ENCODE measurements at places on chromosomes 2 and 18.

- DNase-seq = no peak
These were observed 88.5 kb downstream of the SH3RF3 start for GRCh38 chr2:109217362-109218086.

- no peak for DNase-seq
These were observed 79.8 kb downstream of the CCDC150 start for GRCh38 chr2:196719110-196719872.

- DNase-seq = no peak
These were observed 38.2 kb downstream of the FHOD3 start for GRCh38 chr18:36335476-36336279.

DNA sequence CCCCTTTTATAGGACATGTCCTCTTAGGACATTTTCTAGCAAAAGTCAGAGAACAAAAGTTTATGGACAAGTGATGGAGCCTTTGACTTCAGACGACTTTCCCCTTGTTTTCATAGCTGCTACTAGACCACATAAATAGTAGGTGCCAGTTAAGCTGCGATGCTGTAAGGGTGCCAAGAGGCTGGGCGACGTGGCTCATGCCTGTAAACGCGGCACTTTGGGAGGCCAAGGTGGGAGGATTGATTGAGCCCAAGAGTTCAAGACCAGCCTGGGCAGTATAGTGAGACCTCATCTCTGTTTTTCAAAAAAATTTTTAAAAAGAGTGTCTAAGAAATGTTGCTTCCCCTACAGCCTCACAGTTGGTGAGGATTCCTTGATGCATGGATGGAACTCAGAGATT, 2.2 kb upstream of the PLB1 start:
- DNase-seq = no peak

DNA sequence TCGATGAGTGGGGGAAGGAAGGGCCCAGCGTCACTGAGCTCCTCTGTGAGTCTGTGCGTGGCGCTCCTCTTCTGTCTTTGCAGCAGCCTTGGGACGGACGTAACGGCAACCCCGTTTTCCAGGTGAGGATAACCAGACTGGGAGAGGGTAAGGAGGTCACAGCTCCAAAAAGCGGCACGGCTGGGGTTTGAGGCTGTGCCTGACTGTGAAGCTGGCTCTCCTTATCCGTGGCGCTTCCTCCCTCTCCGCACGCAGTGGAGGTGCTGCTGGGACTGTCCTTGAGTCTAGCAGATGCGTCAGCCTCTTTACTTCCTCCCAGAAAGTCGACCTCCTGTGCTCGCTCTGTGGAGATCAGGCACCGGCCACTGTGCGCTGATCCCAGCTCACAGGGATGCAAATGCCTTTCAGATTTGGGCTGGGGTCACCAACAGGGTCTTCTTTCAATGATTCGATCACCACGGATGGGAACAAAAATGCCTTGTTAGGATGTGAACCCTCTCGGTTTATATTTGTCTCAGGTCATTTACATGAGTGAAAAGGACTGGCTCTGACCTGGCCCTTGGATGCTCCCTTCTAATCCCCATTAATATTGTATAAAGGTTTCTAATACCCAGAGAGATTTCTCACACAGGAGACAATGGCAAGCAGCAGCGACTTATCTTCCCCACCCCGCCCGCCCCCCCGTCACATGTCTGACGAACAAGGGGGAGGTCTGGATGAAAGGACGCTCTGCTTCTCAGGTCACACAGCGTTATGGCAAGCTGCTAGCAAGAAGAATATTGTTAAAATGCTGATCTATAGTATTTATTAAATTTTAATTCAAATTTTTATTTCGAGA, 30.1 kb upstream of the E2F6 start:
- DNase-seq = no peak

GRCh38 chr18:6591491-6591890, 138.0 kb upstream of the ARHGAP28 start:
- no peak for DNase-seq

DNA sequence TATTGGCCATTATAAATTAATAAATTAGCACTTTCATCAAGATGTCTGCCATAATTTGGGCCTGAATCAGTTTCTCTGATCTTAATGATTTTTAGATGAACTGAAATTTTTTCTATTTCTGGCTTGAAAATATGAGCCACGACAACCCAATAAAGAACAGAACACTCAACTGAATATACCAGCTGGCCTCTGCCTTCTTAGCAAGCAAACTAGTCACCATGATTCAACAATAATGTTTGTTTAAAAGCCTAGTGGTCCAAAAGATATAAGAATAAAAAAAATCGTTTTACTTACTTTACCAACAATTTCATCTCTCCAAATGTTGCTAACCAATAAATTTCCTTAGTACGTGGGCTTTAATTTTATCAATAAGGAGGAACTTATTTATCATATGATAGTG, 66.7 kb upstream of the TTN start:
- DNase-seq = no peak

DNA sequence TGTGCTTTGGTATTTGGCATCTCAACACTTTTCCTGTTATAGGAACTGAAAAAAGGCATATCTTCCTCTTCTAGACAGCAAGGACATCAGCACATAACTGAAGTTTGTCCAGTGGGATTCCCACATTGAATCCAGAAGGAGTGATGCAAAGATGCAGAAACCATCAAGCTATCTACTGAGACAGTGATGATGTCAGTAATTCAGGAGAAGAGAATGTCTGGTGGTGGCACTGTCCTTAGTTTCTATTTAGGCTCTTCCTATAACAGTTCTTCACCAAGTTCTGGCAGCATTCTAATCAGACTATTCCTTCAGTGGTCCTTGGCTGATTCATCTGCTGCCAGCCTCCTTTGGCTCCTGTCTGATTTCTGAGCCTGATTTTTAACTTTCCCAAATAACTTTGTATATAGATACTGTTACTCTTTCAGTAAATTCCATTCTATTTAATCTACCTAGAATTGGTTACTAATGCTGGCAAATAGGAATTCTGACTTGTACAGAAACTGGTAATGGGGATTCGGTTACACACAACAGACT, 56.6 kb upstream of the AGPS start:
- DNase-seq = no peak

- no peak for DNase-seq
These were observed 227.0 kb upstream of the COPS8 start for GRCh38 chr2:236858661-236859060.

DNA sequence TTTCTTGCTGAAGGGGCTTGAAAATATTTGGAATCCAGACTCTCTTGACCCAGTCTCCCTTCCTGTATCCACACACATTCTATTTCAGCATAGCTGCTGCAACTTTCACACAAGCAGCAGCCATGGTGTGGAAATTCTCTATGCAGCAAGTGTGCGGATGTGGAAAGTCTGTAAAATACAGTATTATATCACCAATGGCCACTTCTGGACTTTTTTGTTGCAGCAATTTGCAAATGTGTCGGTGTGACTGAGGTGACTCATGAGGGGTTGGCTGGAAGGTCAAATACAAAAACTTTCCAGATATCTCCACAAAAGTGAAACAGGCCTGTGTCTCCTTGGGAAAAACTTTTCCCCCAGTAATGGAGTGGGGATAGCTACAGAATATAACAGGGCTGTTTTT, 299.3 kb upstream of the GYPC start:
- DNase-seq = no peak

DNA sequence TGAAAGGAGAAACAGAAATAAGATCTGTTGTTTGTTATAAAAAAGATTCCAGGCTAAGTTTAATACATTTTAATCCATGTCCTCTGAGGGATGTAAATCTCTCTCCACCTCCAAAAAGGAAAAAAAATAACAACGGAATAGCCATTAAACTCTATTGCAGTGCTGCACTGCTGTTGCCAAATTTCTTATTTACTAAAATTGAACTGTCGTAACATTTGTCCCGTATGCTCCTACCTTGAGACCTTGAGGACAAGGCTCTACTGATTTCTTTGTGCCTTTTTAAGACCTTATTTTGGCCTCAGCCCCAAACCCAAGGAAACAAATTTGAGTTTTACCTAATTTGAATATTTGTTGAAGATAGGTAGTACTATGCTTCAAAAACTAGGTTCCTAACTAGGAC, 56.4 kb downstream of the FRZB start:
- DNase-seq = no peak

DNA sequence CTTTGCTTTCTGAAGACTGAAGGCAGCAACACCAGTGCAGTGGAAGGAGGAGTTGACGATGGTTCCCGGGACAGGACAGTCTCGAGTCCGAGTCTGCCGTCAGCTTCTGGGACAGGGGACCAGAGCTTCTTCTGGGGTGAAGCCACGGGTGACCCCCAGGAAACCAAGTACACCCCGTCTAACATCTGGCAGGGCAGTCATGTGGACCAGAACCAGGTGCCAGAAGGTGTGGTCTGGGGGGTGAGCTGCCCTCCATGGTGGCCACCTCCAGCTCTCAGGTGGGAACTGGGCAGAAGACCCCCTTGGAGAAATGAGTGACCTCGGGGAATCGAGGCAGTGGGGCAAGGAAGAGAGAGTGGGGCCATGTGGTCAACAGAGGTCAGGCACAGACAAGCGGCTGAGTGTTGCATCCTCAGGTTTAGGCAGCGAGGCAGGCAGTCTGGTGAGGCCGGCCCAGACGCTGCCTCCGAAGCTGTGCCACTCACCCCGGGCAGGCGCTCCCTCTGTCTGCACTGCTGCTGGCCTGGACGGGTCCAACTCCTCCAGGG, 204.3 kb downstream of the HDAC4 start:
- DNase-seq = no peak

GRCh38 chr18:36315736-36316135, 18.2 kb downstream of the FHOD3 start:
- no peak for DNase-seq

DNA sequence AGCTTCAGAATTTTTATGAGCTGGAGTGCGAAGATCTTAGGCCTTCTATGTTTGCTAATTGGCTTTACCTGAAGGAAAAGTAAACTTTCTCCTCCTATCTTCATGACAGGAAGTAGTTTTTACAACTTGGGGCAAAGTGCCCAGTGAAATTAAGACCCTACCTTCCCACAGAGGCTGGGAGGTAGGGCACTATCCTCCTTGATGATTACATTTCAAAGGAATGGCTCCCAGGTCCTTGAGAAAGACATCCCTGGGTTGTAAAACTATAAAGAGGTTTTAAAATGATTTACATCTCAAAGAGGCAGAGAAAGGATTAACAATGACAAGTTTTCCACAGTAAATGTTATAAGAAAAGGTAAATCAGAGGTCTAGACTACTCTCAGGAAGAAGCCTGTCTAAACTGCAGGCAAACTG, 155.8 kb downstream of the CDH7 start:
- no peak for DNase-seq

DNA sequence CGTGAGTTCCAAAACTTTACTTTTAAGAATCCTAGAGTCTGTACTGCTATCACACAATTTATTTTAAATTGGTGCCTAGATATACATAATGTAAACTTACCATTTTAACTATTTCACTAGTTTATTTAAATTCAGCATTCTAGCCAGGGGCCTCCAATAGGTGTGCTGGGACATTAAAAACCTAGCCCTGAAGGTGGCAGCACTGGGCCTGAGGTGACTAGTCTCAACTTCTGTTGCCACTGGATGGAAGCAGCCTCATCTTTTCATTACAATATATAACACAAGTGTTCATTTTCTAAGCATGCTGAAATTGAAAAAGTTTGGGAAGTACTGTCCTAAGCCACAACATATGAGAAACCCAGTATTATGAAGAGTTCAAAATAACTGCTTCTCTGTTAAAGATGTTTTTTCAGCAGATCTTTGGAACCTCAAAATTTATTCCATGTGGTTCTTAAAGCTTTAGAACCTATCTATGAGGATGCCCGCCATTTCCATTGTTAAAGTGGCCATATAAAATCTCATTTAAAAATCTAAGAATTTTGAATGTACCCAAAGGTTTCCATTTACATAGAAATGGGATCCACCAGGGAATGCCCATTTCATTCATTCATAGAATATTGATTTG, 2.9 kb upstream of the RBBP8 start:
- DNase-seq = peak; percentile 53

GRCh38 chr2:189267491-189267890, 87.9 kb upstream of the COL5A2 start:
- no peak for DNase-seq

- no peak for DNase-seq
These were observed 41.8 kb downstream of the OTX1 start for GRCh38 chr2:63092401-63092800.

DNA sequence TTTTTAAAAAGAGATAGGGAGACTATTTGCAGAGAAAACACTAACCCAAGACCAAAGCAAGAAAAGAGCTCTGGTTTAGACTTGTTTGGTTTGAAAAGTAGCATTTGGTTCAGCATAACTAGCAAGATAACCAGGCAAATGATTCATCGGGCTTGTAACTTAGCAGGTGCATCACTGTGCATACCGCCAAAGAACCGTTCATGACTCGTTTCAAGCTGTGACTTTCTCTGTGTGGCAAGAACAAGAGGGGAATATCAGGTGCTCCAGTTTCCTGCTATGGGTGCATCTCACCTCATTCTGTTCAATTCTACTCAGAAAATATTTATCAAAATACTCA, 244.9 kb downstream of the ETAA1 start:
- DNase-seq = no peak

GRCh38 chr2:41496908-41497307, 550.9 kb upstream of the PKDCC start:
- no peak for DNase-seq

DNA sequence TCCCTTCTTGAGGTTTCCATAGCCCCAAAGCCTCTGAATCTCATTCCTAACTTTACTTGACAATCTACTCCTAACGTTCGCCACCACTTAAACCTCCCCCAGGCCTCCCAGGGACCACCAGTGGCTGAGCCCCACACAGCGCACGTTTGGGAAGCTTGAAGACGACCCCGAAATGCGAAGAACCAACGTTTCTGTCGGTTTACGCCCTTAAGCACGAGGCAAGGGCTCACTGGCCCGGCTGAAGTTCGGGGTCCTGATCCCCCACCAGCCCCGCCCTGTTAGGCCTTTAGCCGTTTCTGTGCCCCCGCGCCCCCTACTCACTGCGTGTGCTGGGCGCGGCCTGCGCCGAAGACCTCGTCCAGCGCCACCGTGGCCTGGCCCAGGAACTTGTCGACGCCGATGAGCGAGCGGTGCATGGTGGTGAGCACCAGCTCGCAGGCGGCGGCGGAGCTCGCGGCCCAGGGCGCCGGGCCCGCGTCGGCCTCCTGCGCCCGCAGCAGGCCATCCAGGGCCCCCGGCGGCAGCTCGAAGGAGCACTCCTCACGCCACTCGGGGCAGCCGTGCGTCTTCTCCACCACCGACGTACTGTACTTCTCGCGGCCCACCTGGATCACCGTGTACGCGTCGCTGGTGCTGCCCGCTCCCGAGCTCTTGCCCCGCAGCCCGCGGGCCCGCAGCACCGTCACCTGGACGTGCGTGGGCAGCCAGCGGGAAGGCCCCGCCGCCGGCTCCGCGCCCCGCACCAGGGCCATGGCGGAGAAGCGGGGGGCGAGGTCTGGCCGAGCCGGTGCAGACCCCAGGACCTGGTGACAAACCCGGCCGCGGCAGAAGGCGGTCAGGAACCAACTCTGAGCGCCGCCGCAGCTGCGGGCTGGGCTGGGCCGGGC, 479 bp downstream of the RAB11FIP5 start:
- no peak for DNase-seq

All from stimulated activated CD4-positive, alpha-beta T cell treated with anti-CD3 and anti-CD28 coated beads, Interleukin-15, amount 100 ng/mL, for 1 hour (primary cell).